ENCODE measurements at places on chromosomes 16 and 17.

DNA sequence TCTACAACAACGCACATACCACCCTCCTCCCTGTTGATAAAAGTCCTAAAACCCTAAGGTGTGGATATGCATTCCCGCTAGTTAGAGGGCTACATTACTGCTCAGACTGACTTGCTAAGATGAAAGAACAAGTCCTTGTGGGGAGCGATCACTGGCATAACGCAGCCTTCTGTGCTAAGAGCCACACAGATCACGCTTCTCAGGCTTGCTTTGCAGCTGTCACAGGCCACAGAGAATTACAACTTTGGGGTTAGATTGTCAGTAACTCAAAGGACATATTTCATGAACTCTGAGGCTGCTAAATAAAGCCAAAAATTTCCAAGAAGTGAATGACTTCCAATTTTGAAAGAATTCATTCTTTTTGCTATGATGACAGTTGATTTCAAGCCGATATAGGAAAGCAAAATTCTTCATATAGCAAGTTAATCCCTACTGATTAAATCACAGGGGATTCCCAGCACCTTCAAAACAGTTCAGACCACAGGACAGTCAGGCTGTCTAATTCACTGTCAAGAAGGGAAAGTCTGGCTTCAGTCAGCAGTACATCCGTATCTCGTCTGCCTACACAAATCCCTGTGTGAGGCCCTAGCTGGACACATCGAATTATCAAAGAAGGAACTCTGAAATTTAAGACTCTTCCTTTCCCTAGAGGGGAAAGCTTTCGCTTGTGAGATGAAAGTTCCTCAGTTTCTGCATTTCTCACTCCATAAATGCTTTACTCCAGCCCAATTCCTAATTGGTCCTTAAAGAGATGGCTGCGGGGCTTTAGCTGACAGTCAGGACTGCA, 107.1 kb downstream of the VPS53 start:
- no peak for DNase-seq

- no peak for DNase-seq
Observed at GRCh38 chr17:57735707-57736106, 9.4 kb downstream of the CCDC182 start.

- no peak for DNase-seq
Observed at GRCh38 chr17:80471922-80472321, 4.5 kb downstream of the NPTX1 start.

DNA sequence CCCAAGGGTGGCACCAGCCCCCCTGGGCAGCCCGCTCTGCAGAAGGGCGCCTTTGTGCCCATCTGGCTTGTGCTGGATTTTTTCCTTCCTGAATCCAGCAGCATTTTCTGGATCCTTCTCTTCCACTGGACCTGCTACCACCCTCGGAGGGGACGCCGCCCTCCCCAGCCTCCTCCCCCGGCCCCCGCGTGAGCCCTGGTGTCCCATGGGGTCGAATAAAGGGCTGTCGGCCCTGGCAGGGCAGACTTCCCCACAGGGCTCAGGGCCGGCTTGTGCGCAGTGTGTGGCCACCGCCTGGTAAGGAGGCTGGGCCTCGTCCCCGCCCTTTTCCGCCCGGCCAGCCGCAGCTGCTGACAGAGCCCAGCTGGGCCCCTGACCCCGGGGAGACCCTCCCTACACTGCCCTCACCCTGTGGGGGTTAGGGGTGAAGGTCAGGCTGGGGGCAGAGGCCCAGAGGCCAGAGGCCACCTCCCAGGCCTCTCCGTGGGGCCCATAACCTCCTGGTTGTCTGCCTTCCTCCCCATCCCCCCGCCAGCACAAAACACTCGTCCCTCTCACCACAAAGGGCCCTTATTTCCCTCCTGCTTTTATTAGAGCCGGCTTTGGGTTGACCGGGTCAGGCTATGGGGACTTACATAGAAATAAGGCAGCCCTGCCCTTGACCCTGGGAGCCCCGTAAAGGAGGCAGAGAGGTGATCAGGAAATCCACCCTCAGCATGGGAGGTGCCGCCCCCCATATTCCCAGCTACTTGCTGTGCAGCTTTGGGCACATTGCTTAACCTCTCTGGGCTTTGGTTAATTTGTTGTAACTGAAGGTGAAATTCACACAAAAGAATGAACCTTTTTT, 179.3 kb upstream of the CIBAR2 start:
- no peak for DNase-seq

DNA sequence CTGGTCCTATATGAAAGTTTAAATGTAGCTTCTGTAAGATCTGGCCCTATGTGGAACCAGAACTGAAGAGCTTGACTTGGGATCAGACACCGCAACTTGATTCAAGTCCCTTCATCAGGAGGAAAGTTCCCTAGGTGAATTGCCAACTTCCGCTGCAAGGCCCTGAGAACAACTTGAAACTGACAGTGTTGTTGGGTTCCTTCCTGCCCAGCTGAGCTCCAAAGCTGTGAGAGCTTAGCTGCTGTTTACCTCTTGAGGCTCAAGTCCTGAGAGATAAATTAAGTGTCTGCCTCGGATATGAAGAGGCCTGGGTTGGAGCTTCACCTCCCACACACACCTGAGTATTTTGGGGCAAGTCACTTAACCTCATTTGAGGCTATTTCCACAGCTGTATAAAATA, 44.7 kb downstream of the REXO5 start:
- DNase-seq, result no peak

DNA sequence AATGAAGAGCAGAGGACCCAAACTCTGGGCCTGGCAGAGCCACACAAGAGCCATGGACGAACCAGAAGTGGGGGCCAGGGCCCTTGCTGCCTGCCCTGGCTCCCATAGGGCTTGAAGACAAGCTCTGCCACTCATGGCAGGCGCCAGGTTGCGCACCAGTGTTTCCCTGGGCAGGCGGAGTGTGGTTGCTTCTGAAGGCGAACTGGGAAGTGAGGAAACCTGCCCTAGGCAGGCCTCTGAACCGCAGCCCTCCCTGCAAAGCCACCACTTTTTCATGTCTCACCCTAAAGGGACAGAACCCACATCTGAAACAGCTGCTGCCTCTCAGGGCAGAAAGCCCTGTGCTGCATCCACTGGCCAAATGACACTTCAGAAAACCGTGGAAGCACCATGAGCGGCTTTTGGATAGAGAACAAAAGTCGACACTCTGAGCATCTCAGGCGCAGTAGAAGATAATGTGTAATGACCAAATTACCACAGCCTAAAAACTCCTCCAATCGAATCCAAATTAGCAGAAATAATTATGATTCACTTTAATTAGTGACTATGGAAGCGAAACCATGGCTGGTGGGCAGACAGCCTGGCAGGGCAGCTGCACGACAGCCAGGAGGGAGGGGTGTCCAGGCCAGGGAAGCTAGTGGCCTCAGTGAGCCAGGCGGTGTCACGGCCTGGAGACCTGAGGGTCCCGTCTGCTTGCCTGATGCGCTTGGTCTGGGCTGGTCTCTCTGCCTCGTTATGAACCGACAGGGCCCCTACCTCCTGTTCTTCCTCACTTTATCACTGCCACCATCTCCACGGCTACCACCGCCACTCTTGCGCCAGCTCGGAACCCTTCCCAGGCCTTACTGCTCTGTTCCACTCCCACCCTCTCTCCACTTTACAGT, 59.1 kb downstream of the PRMT7 start:
- DNase-seq, result peak; percentile 57
